RWPE1 (cell line): ENCODE measurements at places on chromosomes 7 and 10.

DNA sequence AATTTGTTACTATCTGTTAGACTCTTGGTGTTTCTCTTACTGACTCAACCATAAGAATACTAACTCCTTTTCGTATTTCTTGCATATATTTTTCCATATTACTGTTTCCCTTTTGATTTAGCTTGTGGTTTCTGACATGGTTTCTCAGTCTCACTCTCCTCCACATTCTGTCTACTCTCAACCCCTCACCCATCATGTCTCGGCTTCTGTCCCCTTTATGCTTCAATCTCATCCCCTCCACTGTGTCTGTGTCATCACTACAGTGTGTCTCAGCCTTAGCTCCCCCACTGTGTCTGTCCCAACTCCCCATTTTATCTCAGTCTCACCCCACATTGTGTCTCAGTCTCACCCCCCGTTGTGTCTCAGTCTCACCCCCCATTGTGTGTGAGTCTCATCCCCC is 126.9 kb downstream of the VIPR2 start:
- DNase-seq: no peak

DNA sequence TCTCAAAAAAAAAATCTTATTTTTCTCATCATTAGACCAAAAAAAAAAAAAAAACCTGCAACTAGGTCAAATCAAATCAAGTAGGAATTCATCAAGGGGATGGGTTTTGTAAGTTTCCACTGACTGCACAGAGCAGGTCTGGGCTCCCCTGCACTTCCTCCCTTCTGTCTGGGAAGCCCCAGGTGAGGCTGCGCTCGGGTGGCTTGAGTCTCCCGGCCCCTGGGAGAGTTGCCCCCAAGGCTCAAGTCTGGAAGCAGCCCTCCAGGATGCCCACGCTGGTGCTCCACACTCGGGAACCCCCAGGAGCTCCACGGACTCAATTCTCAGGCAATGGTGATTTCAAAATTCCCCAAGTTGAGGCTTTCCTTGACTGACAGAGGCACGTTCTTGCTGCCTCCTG is 41.7 kb upstream of the RBM33 start:
- no peak for DNase-seq

GRCh38 chr10:80333983-80334382 is 22.6 kb downstream of the DYDC1 start:
- no peak for DNase-seq

- DNase-seq: no peak
Observed at GRCh38 chr10:101130984-101131961, at the start of gene TLX1. Gene TLX1 (plus strand): TSS chr10:101131300. CDS start chr10:101131542, 242 bp downstream.

- no peak for DNase-seq
Observed at GRCh38 chr10:114294549-114294948, 55.5 kb downstream of the VWA2 start.

DNA sequence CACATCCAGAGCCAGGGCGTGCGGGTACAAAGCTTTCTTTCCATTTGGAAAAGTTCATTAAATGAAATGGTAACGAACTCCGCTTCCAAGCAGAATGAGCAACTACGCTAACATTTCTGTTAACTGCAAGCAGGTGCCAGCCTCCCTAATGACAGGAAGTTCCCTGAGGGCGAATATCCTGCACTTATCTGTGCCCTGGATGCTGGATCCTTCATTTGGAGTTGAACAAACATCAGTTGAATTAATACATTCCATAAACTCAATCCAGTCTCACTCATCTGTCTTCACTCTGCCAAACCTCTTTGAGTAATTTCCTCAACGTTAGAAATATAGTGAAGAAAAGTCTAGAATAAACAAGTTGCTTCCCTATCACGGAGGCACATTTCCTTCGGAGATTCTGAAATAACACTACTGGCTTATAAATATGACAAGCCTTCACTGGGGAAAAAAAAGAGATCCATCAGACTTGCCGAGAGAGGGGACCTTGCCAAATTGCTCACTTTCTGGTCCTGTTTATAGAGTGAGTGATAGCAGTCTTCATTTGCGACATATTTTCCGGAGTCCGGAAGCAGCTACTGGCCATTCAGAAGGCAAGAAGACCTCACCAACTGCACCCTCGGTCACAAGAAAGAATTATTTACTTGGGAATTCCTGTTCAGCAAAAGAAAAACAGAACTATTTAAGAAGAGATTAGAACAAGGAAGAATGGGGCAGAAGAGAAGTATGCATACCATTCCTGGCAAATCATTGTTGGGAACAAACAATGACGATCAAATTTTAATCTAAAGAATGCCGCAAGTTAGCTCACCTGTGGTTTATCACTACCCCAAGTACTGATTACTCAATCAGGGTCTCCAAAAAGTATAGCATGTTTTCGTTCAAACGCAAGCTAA is 196.4 kb downstream of the FAM107B start:
- no peak for DNase-seq

DNA sequence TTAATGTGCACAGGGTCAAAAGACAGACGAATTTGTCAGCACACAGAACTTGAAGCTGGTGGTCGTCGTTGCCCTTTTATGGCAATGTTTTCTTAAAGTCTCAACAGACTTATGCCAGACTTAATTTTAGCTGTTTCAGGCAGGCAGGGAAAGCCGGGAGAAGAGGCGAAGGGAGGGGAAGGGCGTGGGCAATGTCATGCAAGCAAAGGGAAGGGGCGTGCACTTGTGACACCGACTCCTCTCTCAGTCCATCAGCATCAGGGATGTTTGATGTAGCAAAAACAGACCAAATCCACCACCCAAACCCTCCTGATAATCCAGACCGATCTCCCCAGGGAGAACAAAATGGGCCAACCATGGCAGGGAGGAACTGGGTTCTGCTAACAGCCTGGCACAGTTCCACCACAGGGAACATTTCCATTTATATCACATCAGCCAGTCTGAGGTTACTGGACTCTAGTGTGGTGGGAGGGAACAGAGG is 118.1 kb upstream of the RHEB start:
- DNase-seq: no peak

DNA sequence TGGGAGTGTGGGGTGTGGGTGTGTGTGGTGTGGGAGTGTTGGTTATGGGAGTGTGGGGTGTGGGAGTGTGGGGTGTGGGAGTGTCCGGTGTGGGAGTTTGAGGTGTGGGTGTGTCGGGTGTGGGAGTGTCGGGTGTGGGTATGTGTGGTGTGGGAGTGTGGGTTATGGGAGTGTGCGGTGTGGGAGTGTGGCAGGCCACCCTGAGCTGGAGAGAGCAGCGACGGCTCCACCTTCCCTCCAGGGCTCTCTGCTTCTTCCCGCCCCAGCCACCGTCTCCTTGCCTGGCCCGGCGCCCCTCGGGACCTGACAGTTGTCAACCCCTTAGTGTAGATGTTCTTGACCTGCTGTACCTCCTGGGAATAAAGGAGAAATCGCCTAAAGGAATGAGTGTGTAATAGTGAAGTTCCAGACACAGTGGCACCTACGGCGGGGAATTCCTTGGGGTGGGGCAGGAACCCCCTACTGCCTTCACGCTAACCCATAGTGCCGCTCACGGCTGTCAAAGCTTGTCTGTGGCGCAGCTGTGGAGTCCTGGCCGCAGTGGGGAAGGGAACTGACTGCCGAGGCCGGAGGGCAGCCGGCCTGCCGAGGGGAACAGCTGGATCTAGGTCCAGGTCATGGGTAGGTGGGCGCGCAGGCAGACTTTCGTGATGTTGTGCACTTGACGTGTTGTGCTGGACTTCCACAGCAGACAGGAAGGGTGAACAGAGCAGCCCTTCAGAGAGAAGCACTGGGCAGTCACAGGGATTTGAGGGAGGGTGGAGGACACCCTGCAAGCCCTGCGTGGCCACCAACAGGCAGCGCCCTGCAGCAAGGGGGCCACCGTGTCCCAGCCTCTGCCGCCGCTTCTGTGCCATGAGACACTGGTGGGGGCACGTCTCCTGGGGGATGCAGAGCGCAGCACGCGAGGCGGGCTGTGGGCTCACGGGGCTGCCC is 49.0 kb upstream of the EN2 start:
- DNase-seq: no peak

GRCh38 chr10:49629431-49629881 is 15.6 kb downstream of the CHAT start:
- no peak for DNase-seq

DNA sequence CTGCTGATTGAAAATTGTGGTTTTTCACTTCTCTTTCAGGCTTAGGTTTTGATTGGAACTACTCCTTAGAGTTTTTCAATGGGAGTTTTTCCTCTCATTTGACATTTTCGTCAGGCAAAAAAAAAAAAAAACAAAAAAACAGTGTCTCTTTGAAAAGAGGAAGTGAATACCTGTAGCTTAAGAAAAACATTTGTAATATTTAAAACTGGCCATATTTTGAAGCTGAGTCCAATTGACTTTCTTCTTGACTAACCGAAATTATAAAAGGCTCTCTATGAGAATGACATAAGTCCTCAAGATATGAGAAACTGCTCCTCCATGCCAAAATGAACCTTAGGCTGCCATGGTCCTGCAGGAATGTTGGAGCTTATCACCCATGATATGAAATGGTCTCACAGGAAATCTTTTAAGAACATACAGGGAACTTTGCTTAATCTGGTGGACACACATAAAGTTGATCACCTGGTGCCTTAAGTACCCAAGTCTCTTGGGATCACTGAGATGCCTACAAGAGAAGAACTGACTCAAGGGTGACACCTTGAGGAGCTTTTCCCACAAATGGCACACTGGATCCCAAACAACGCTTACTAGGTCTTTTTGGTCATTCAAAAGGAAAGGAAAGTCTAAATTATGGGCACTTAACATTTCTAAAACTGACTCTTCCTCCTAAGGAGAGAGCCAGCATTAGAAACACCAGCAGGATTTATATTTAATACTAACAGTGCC is 263.4 kb downstream of the CDC14C start:
- no peak for DNase-seq

GRCh38 chr10:30059209-30060107 is at the start of gene JCAD:
Gene JCAD (minus strand): TSS chr10:30059586. CDS start chr10:30047812, 11,774 bp downstream.
- DNase-seq: peak; percentile 46

- no peak for DNase-seq
Observed at GRCh38 chr10:4181081-4181480, 396.1 kb upstream of the KLF6 start.

DNA sequence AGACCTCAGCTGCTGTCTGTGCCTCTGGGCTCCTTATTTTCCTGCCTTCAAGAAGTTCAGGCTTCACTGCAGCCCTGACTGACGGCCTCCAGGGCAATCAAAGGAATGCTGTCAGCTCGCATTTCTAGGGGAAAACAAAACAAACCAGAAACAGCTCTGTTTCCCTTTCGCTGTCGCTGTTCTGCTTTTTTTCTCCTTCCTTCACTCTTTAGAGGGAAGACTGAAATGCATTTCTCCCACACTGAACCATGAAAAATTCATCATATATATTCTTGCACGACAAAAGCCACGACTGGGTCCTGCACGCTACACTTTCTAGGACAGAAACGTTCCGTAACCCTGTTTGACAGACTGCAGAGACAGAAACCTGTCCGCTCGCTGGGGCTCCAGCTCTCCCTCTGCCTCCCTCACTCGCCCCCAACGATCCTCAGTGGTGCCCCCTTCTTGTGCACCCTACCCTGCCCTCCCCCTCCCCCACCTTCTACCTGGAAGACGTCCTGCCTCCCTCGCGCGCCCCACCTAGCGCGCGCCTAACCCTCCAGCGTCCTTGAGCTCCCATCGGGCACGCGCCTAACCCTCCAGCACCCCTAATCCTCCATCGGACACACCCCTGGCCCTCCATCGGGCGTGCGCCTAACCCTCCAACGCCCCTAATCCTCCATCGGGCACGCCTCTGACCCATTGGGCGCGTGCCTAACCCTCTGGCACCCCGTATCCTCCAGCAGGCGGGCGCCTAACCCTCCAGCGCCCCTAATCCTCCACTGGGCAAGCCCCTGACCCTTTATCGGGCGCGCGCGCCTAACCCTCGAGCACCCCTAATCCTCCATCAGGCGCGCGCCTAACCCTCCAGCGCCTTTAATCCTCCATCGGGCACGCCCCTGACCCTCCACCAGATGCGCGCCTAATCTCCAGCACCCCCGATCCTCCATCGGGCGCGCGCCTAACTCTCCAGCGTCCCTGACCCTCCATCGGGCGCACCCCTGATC is 37.1 kb downstream of the SVOPL start:
- peak; percentile 30 for DNase-seq

DNA sequence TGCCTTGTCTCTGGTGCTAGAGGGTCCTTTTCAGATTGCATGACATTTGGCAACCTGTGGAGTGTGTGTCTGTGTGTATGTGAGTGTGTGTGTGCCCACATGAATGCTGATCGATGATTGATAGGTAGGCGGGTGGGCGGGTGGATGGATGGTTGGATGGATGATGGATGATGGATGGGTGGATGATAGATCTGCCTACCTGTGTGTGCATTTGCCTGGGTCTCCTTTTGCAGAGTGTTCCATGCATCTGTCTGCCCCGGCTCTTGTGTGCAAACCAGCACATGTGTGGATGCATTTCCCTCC is 99.8 kb downstream of the RGS10 start:
- no peak for DNase-seq

DNA sequence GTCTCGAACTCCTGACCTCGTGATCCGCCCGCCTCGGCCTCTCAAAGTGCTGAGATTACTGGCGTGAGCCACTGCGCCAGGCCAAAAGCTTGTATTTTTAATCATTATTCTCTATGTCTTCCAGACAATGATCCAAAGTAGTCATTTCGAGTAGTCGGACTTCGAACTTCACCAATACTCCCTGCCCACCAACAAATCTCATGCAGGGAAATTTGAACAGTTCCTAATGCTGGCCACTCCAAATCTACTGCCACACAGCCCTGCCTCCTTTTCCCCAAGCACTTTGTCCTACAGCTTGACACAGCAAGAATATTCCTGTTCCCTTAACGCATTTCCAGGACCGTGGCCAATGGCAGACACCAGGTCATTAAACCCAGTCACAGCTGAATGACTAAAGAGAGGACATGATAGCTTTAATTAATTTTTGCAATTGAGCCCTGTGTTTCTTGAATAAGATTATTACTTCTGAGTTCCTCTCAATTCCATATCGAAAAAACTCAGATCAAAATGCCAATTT is 142.3 kb upstream of the NRP1 start:
- no peak for DNase-seq

DNA sequence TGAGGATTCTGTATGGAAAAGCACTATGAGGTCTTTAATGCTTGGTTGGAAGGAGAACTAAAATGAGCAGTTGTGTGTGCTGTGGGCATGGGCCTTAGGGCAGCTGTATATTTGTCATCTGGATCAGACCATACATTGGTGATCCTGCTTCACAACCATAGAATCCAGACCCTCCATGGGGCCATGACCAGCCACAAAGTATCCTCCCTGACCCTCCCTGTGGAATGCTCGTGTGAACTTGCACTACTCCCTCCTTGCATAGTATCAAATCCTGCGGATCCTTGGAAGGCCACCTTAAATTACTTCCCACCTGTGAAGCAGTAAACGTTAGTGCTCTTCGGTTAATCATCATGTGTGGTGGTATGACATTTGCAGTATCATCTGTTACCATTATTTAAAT is 67.1 kb downstream of the BMPR1A start:
- DNase-seq: no peak
